ENCODE measurements at places on chromosomes 4 and X.

- peak; percentile 12 for DNase-seq
Observed at GRCh38 chr4:148376151-148376550, 66.1 kb downstream of the NR3C2 start.

GRCh38 chrX:151151665-151152267, 24.6 kb upstream of the GPR50 start:
- peak; percentile 40 for DNase-seq

DNA sequence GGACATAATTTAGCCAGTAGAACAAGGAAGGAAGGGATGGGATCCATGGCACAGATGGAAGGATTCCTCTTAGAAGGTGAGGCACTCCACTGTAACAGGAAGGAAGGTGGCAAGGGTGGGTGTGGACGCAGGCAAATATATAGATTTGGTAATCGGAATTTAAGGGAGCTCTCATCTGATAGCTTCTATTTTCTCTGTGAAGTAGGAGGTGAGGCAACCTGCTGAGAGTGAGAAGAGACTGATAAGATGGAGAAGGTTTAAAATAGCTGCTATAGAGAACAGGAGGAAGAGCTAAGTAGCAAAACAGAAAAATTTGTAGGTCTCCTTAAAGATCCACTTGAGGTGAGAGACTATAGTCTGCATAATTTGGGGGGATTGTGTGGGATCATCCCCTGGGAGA, 61.8 kb upstream of the BRS3 start:
- DNase-seq: no peak

DNA sequence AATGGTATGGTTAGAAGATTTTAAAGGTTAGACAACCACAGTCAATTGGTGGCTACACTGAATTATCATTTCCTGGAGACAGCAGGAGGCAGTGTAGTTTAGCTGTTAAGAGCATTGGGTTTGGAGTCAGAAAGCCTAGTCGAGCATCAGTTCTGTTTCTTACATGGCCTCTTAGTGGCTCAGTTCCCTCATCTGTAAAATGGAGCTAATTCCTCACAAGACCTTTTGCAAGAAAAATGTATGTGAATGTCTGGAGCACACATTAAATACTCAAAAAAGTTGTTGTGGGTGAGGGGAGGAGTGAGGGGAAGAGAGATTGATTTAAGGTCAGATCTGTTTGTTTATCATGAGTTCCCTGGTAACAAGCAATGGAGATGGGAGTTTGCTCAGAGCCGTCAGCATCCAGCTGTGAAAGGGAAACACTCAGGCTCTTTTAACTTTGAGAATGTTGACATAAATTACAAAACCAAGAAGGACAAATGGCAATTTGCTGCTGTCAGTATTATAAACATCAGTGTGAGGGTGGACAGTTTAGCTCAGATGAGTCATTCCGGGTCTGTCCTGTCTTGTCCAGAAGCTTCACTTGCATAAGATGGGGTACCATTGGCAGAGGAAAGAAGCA, 98.2 kb upstream of the PGRMC2 start:
- no peak for DNase-seq

DNA sequence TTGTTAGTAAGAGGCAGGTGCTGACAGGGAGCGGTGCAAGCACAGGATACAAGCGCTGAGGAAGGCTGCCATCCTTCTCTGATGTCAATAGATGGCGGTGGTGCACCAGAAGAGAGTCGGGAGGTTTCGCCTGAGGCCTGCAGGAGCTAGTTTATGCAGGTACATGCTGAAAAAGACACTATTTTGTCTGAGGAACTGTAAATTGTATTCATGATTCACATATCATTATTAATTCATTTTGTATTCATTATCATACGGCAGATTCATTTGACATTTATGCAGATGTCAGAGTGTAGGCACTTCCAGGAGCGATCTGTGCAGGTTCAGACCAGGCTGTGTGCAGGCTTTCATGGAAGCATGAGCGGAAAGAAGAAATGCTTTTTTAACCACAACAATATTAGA, 824.0 kb downstream of the STIM2 start:
- DNase-seq: no peak

GRCh38 chr4:173337463-173337862, 3.3 kb upstream of the HMGB2 start:
- DNase-seq: no peak

- no peak for DNase-seq
Observed at GRCh38 chrX:129158505-129158904, 364.8 kb downstream of the SMARCA1 start.

GRCh38 chr4:177826973-177827372, 384.7 kb upstream of the AGA start:
- DNase-seq: no peak

GRCh38 chr4:161799710-161800109, 364.1 kb downstream of the FSTL5 start:
- DNase-seq: no peak

GRCh38 chr4:61994036-61994435, 793.9 kb downstream of the ADGRL3 start:
- DNase-seq: no peak

DNA sequence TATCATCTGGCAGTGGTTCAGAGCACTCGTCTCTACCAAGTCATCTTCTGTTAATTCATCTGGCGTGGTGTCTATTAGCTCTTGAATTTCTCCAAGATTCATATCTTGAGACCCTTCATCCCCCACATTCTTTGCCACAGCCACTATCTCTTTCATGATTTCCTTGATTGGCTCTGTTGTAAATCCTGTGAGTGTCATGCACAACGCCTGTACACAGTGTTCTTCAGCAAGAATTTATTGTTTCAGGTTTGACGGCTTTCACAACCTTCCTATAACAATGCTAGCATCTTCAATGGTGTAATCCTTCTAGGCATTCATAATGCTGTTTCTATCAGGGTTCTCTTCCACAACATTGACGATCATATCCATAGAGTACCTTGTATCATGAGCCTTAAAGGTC, 30.9 kb downstream of the MGST2 start:
- no peak for DNase-seq

DNA sequence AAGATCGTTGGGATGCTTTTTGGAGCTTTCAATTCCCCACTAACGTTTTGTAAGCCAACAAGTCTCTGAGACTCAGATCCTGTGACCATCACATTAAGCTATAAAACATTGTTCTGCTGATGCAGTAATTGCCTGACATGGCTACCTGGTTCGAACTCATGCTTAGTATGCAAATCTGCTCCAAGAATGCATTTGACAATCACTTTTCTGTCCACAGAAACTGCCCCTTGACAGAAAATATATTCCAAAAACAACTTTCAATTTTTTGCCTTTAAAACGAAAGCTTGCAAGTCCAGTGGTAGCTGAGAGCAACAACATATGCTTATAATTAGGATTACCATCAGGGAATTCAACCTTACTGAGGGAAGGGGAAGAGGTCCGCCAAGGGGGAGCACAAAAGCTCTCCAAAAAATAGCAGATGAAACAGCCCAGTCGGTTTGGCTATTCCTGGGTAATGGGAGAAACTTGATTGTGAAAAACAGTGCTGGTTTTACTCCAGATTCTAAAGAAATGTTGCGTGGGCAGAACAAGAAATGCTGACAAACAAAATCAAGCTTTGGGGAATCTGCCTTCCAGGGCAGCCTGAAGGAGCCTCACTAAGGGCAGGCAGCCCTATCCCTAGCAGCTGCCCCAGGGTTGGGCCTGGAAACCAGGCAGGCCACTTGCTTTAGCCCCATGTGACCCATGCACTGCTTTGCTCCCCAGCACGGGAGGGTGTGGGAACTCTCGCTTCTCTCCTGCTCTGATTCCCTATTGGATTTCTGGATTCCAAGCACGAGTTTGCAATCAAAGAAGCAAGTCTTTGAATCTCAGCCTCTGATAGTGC, 160.7 kb upstream of the LDB2 start:
- no peak for DNase-seq

DNA sequence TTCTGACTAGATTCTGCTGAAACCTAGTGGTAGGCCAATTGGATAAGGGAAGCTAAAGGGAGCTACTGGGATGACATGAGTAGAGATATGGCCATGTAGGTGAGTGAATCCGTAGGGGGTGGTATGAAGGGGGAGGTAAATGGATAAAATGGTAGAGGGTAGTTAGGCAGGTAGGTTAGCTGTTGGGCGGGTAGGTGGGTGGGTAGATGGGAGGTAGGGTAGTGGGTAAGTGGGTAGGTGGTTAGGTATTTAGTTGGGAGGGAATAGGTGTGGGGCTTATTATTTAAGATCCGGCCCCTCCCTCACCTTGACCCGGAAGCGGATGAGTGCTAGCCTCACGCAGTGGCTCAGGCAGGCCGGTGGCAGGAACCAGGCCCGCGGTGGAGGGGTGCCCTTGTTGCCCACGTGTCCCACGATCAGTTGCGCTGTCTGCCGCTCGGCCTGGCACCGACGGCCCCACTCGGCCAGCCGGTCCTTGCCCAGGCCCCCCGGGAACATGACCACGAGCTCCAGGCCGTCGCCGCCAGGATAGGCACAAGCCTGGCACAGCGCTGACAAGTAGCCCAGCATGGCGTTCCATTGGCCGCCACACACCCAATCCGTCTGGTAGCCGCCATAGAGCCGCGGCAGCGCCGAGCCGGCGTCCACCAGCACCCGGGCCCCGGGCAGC, 725 bp downstream of the FAM120C start:
- peak; percentile 76 for DNase-seq

DNA sequence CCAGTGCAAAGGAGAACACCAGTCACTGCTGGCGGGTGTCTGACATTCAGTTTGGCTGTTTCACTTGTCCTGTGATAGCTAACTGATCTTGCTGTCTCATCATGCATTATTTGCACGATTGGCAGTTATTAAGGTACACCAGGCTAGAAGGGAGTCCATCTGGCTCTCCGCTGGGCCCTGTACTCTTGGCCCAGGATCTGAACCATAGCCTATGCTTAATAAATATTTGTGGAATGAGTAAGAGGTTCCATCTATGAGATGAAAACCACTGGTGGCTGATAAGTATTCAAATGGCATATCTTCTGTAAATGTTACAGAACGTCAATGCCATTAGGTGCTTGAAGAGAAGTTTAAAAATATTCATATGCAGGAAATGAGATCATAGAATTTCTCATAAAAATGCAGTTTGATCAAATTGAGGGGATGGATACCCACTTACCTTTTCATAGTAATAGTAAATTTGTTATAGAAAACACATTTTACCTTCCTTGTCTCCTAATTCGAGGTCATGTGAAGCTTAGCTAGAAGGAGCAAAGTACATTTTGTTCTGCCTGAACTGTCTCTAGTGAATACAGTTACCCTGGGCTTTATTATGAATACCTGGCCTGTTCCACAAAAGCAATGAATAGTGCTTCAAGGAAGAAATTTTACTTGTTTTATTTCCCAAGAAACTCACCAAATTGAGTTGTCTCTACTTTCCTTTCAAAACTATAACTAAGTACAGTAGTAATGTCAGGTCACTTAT, 213.5 kb downstream of the CBR4 start:
- DNase-seq: no peak

GRCh38 chr4:19298998-19299397, 952.7 kb upstream of the SLIT2 start:
- no peak for DNase-seq

GRCh38 chr4:158809611-158810486, 41.0 kb downstream of the FNIP2 start:
- no peak for DNase-seq

DNA sequence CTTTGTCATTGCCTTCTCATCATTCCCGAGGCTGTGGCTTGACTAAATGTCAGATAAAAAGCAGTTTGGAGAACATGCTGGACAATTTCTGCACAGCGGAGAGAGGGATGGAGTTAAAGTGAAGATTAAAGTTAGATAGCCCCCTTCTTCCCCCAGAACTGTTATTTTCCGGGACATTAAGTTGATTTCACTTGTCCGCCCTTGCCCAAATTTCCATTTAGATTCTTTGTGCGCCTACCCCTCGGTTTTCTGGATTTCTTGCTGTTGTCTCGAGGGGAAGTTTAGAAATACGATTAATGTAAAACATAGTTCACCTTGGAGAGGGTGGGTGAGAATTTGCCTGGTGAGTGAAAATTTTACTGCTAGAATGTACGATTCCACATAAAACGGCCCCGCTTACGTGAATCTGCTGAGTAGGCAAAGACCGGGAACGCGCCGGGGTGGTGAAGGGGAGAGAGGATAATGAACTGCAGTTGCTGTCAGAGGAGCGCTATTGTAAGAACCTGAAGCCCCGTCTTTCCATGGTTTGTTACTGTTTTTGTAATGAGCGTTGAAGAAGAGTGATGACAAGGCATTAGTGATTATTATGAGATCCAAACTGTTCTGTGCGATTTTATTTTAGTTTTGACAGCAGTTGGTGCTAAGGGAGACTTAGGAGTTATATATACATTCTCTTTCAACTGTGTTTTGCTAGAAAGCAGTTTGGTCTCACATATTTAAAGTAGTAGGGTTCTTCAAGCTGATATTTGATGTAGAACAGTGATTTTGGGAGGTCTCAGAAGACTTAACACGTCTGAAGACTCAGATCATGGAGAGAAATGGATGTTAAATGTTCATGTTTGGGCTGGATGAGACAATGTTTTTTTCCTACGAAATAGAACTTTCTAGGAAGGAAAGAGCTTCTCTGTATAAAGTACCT, 73.0 kb downstream of the AFF1 start:
- DNase-seq: peak; percentile 19

- no peak for DNase-seq
Observed at GRCh38 chr4:47484168-47484567, 907 bp upstream of the ATP10D start.

- DNase-seq: no peak
Observed at GRCh38 chr4:24956763-24957162, 43.9 kb upstream of the CCDC149 start.

DNA sequence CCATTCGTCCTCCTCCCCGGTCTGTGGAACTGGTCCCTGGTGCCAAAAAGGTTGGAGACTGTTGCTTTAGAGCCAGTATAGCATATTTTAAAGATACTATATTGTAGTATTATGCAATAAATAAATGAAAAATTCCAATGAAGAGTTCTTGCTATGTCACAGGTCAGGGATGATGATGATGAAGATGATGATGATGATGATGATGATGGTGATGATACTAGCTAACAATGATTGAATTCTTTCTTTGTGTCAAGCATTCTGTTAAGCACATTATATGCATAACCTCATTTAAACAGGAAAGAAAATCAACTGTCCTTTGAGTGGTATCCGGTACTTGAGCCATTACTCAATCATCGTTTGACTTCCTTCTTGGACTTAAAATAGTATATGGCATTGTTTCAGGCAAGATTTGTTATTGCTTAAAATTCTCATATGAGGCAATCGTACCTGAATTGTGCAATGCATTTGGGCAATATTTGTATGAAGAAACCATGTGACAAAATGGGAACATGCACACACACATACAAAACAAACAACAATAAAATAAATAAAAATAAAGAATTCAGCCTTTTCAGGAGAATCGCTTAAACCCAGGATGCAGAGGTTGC, 22.8 kb upstream of the TLR2 start:
- no peak for DNase-seq

Data from CD4-positive, alpha-beta T cell (primary cell).